ENCODE measurements at places on chromosomes 2 and 18. TPM values are rescaled to one million over a fixed set of nuclear protein-coding genes. Genes with fewer than 3 reads are reported as not detected.

Gene CNTNAP5
- total RNA-seq: not detected

Gene GPD2
- total RNA-seq: 90.5 TPM

Gene REG3A
- total RNA-seq: not detected

Gene PCARE
- total RNA-seq: not detected

Gene HOXD9
- 0.75 TPM for total RNA-seq

Data from uterine smooth muscle cell (primary cell).